ENCODE measurements at places on chromosomes 16 and 17.

- peak; percentile 61 for DNase-seq
These were observed 65.2 kb downstream of the NKD1 start for GRCh38 chr16:50613281-50613963.

- no peak for DNase-seq
These were observed 9.9 kb downstream of the SLC5A10 start for GRCh38 chr17:18961634-18962493.

- no peak for DNase-seq
These were observed 9.1 kb upstream of the BLMH start for GRCh38 chr17:30300818-30301217.

DNA sequence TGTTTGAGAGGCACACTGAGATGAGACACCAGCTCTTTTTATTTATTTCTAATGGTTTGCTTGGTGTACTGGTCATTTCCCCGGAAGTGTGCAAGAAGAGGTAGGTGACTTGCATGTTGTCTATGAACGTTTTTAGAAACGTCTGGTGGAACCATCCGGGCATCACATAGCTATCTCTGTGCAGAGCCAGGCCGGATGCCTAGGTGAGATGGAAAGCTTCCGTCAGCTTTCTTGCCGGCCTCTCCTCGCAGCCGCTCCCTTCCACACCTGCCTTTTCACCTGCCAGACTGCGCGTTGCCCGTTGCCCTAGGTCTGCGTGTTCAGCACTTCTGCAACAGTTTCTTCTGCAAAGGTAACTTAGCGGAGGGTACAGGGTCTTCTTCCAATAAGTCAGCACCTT is 416.0 kb downstream of the WWOX start:
- DNase-seq, result no peak

- DNase-seq, result no peak
These were observed 804 bp downstream of the BORCS6 start for GRCh38 chr17:8189041-8189710.

DNA sequence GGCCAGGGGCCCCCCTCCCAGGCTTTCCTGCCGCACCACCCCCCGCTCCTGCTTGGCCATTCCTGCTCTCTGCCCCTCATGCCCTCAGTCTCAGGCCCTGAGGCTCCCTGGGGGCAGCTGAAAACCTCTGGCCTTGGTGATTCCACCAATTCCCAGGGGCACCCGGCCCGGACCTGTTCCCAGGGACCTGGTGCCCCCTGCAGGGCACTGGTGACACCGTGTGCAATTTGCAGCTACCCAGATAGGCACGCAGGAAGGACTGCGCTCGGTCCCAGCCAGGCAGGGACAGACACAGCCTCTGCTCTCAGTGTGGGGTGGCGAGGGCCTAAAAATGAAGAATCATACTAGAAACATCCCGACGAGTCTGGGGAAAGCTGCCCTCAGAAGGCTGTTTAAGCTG is 13.4 kb downstream of the WFDC1 start:
- no peak for DNase-seq

DNA sequence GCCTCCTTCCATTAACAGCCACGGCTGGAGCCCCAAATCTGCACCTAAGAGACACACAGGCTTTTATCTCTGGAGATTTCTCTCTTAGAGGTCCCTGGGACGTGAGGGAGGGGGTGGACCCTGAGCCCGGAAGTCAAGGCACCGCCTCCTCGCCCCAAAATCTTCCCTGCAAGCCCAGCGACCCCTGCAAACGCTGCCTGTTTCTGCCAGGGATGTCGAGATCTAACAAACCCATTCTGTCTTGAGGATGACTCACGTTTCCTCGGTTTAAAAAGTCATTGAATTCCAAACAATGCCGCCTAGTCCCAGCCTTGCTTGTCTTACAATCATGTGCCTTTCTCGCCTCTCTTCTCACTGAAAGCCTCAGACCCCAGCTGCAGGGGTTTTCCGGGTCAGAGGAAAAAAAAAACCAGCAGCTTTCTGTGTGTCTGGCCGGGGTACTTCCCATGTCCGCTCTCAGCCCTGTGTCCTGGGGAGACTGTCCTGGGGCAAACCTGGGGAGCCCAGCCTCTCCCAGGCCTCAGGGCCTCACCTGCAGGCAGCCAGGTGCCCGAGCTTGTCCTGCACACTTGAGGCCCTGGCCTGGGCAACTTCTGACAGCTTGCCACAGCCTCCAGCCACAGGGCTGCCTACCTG is 15.4 kb downstream of the ARL2BP start:
- DNase-seq, result no peak

DNA sequence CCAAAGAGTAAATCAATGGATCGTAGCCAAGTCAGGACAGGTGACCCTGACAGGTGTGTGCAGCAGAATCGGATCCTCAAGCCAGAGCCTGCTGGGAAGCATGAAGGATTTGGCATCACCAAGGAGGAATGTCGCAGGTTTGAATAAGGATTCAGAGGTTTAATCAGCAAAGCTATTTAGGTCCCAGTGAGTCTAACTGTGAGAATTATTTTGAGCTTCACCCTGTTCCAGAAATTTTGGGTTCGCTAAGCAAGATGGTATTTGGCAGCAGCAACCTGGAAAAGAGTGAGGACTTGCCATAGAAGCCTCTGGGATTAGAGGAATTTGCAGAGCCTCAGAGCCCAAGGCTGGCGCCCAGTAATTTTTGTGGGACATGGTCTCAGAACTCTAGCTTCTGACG is 173.0 kb downstream of the CCDC182 start:
- DNase-seq, result no peak

- DNase-seq, result no peak
These were observed 1.6 kb upstream of the GAST start for GRCh38 chr17:41710472-41711090.

DNA sequence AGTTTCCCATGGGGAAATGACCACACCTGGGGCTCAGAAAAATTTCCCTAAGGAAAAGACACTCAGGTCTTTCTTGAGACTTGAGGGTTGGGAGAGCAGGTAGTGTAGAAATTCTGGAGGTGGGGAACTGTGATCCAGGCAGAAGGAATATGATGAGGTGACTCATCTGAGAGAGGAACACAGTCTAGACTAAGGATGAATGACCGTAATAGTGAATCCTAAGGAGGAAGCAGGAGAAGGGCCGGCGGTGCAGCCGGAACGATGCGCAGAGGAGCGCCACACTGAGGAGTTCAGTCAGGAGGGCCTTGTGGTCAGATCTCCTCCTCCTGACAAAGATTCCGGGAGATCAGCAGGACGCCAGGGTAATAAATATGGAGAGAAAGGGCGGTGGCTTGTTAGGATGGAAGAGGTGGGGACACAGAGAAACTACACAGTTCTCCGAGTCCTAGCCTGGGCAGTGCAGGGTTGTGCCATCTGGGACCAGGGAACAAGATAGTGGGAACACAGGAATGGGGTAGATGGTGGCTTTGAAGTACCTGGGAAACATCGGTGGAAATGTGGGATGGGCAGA is 135.6 kb downstream of the PARN start:
- no peak for DNase-seq

DNA sequence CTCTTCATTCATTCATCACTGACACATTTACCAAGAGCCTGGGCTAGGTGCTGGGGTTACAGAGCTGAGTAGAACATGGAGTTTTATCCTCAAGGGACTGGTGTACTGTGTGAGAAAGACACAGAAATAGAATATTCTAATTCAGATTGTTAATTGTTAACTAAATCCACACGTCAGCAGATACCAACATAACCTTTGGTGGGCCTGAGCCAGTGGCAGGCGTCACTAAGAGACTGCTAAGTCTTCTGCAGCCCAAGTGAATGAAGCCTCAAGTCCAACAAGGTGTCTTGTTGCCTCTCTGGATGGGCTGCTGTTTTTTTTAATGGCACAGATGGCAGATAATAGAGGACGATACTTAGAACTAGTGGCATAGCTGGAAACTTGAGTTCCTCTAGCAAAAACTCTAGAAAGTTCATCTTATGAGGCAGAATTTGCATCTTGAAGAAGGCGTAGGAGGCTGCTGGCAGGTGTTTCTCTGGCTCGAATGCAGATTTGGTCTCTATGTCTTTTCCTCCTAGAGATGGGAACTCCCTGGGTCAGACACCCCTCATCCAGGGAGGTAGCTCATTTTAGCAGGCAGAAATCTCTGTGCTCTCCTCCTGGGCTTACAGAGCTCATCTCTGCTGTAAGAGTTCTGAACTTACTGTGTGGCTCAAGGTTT is 179.5 kb downstream of the NTN1 start:
- no peak for DNase-seq

Measured in left renal cortex interstitium (tissue), 4 donors.